Skeletal muscle cell (primary cell): ENCODE measurements at places on chromosomes 7 and 10.

GRCh38 chr7:21550076-21550475 is 7.2 kb downstream of the DNAH11 start:
- no peak for DNase-seq

DNA sequence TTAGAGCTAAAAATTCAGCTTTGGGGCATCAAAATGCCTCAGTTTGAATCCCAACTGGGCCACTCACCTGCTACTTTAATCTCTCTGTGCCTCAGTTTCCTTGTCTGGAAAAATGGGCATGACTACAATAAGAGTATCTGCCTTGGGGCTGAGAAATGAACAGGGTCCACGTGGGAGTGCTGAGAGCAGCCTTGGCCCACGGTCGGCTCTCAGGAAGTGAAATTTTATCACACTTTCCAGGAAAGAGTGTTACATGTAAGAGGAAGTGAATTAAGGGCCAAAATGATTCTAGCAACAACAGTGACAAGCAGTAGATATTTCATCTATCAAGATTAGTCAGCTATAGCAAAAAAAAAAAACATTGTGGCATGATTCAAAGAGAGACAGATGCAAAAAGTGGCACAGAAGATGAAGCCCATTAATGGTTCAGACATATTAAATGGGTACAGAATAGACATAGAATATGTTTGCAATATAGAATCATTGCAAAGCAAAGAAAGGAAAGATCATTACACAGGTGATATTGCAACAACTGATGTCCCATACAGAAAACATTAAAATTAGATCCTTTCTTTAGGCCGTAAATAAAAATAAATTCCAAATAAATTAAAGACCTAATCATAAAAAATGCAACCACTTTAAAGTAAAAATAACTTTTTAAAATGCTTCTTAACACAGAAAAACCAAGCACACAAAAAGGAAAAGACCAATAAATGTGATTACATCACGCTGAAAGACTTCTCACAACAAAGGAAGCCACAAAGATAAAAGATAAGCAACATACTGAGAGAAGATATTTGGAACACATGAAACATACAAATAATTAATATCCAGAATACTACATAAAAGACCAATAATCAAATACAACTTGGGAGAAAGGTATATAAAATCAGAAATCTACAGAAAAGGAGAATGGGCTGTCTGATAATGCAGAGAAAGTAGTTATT is 4.3 kb downstream of the TMEM273 start:
- DNase-seq: no peak

GRCh38 chr7:147492606-147493005 is 1098.0 kb upstream of the C7orf33 start:
- peak; percentile 43 for DNase-seq

DNA sequence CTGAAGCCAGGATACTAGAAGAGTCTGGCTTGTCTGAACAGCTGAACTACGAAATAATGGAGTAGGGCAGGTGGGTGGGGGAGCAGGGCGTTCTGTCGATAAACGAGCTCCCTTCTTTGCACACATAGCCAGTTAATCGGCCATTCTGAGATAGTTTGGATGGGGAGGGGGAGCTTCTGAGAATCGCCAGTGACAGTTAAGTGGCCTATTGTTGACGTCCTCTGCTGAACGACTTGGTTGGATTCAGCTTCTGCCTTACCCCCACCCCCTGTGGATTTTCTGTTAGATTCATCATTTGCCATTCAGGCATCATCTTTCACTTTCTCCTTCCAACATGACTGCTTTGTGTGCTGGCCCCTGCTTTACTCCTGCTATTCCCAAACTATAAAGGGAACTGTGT is 520 bp downstream of the CPA5 start:
- no peak for DNase-seq

DNA sequence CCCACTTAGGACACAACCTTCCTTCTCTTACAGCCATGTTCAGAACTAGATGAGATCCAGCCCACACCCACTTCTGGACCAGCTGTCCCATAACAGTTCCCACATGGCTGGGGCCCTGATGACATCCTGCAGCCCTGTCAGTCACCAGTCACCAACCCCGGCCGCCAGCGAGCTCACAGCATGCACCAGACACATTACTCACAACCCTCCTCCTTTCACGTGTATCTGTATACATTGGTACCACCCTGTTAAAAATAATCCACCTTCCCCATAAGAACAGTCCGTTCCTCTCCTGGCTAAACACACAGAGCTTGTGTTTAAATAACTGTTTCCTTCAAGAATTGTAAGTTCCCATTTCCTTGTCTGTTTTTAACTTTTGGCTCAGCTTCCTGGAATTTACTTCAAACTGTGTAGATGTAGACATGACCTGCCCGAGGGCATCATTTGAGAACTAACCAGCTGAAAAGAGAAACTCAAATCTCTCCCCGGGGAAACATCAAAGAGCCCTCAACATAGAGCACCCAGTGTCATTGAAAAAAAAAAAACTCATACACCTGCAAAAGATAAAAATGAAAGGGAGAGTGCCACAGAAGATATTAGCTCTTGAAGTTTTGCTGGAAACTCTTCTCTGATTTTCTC is 26.0 kb upstream of the PRLHR start:
- no peak for DNase-seq

DNA sequence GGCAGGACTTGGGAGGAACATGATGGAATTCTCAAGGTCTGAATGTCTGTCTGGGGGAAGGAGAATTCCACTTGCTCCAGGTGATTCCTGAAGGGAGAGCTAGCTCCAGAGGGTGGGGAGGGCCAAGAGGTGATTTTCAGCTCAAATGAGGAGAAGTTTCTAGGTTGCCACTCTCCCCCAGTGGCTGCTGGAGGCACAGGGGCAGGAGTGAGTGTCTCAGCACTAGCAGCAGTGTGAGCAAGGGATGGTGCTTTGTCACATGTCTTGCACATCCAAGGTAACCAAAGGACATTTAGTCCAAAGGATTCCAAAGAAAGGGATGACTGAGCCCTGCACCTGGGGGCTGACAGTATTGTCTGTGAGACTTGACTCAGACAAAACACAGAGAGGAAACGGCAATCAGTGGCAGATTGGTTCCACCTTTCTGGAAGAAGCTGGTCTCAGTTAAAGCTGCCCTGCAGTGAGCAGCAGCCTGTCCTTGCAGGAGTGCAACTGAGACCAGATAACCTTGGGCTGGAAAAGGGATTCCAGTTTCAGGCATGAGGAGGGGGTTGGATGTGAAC is 51.2 kb upstream of the PCBD1 start:
- DNase-seq: no peak

- DNase-seq: no peak
Observed at GRCh38 chr7:93620057-93620456, 45.5 kb upstream of the CALCR start.

DNA sequence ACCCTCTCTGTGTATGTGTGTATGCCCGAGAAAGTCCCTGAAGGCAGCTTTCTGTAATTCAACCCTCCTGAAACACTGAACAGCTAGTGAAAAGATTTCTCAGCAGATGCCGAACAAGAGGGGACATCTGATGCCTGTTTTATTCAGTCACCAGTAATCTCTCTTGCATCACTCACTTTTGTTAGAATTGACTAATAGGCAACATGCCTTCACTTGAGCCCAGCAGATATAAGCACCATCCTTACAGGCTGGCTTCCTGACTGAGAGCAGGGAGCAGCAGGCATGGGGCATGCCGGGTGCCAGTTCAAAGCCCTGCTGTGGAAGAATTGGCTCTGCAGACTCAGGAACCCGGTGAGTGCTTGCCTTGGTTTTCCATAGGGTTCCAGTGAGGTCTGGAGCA is at the start of gene ABCA13:
TSS of gene ABCA13 (plus strand) at position 257 of the 400 bp plus-strand sequence. CDS start at position 283, 26 bp downstream.
- DNase-seq: peak; percentile 25

- no peak for DNase-seq
Observed at GRCh38 chr10:49218480-49218879, 30.3 kb upstream of the TMEM273 start.

DNA sequence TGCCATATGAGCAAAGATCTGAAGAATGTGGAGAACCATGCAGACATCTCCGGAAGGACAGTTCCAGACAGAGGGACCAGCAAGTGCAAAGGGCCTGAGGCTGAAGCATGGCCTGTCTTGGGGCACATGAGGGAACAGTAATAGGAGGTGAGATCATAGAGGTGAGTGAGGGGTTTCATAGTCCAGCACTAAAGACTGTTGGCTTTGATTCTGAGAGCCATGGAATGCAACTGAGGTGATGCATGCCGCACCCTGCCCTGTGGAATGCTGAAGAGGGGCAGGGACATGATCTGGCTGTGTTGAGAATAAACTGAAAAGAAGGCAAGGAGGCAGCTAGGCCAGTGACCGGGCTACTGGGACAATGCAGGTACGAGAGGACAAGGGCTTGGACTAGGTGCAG is 253.1 kb upstream of the KLF14 start:
- no peak for DNase-seq

DNA sequence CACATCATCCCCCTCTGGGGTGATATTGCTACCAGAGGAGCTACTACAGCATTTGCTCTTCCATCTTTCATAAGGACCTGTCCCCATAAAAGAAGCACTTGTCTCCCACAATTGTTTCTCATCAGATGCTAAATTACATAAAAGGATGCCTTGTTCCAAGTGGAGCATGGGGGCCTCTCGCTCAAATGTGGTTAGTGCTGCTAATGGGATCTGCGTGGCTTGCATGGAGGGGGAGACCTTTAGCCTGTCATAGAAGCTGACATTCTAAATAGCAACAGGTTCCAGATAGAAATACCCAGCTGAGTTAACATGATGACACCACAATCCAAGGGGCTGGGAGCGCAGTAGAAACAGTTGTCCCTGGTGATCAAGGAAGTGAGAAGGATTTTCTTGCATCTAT is 257.9 kb downstream of the SFMBT2 start:
- no peak for DNase-seq

GRCh38 chr7:105137898-105138297 is 123.9 kb downstream of the KMT2E start:
- DNase-seq: no peak

- DNase-seq: no peak
Observed at GRCh38 chr7:117152213-117153007, 170.4 kb downstream of the WNT2 start.

GRCh38 chr7:101066141-101066832 is 19.0 kb upstream of the TRIM56 start:
- peak; percentile 18 for DNase-seq

- DNase-seq: no peak
Observed at GRCh38 chr10:62937674-62938073, 121.5 kb upstream of the EGR2 start.

- no peak for DNase-seq
Observed at GRCh38 chr10:23070913-23071218, 24.5 kb upstream of the MSRB2 start.

DNA sequence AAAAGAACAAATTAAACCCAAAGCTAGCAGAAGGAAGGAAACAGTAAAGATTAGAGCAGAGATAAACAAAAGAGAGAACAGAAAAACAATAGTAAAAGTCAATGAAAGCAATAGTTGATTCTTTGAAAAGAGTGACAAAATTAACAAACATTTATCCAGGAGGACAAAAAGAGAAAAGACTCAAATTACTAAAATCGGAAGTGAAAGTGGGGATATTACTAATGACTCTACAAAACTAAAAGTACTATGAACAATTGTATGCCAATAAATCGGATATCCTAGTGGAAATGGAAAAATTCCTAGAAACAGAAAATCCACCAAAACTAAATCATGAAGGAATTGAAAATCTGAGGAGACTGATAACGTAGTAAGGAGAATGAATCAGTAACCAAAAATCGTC is 96.3 kb downstream of the SNX13 start:
- no peak for DNase-seq

- no peak for DNase-seq
Observed at GRCh38 chr10:128306966-128307365, 180.7 kb upstream of the MKI67 start.

- no peak for DNase-seq
Observed at GRCh38 chr7:151677581-151678226, 158.0 kb upstream of the RHEB start.

GRCh38 chr7:4830176-4830575 is 31.7 kb downstream of the PAPOLB start:
- DNase-seq: peak; percentile 8

GRCh38 chr7:135328053-135328452 is 94.4 kb downstream of the STRA8 start:
- DNase-seq: no peak

DNA sequence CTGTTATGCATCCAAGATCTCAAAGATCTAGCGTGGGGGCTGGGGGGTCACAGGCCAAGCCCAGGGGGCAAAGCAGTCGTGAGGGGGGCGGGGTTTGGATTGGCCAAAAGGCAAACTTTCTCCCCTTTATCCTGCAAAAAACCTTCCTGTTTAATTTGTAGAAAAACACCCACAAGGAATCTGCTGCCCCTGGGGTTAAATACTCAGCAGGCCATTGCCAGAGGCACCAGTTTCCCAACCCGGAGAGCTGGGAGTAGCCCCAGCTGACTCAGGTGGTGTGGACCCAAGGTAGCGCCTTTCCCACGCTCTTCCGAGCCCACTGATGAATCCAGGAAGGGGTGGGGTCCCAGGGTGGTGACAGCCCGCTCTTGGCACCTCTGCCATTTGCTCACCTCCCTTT is 21.4 kb downstream of the KCP start:
- no peak for DNase-seq

DNA sequence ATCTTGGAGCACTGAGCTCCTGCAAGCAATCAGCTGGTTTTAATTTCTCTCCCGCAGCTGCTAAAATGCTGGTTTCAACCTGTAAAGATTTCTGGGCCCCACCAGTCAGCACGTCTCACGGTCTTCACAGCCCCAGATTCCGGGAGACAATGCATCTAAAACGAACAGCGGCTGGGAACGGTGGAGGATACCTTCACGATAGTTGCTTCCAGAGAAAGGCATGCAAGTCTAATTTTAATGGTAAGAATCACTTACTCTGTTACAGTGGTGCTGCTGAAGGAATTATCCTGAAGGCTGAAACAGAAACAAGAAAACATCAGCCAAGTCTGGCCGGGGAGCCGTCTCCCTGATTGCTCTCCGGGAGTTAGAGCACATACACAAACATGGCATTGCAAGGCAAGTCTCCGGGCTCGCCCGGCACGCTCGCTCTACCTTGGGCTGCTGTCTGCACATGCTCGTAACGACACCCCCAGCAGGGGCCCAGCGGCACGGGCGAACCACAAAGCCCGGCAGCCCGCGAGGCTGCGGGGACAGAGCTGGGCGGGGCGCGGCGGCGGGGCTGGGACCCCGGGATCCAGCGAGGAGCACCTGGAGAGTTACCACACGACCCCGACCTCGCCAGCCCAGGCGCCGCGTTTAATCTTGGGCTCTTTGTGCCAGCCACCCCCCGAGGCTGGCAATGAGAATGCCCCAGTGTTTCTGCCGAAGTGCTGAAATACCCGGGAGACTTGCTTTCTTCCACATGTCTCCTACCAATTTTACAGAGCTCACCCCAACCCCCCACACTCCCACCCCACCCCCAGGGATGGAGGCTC is at the start of gene FAM13C:
TSS of gene FAM13C (minus strand) at position 406 of the 815 bp plus-strand sequence. CDS start at position 317, 89 bp downstream.
- no peak for DNase-seq
